ENCODE measurements at places on chromosomes 5 and 9.
A peak's percentile ranks its signal among the peaks of the same experiment; 100 is the strongest.

GRCh38 chr5:87354496-87354895 lies 58.2 kb downstream of the CCNH start:
- no peak for ATAC-seq

- ATAC-seq, result no peak
Observed at GRCh38 chr5:87770601-87771121, 357.9 kb upstream of the CCNH start.

GRCh38 chr5:146076455-146076854 lies 28.9 kb downstream of the PLAC8L1 start:
- no peak for ATAC-seq

DNA sequence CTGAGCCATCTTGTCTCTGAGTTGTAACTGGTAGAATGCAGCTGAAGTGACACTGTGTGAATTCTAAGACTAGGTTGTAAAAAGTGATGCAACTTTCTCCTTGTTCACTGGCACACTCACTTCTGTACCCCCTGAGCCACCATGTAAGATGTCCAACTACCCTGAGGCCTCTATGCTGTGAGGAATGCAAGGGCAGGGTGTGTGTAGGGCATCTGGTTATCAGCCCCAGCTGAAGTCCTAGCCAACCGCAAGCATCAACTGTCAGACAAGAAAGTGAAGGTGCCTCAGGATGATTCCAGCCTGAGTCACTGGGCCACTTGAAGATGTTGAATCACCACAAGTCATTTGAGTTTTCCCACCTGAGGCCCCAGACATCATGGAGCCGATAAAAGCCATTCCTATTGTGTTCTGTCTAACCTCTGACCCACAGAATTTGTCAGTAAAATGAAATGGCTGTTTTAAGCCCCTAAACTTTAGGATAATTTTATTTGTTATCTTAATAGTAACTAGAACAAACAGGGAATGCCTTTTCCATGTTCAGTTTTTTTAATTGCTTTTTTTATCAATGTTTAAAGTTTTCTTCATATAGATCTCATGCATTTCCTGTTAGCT lies 18.7 kb upstream of the RHOBTB3 start:
- ATAC-seq, result peak; percentile 63

DNA sequence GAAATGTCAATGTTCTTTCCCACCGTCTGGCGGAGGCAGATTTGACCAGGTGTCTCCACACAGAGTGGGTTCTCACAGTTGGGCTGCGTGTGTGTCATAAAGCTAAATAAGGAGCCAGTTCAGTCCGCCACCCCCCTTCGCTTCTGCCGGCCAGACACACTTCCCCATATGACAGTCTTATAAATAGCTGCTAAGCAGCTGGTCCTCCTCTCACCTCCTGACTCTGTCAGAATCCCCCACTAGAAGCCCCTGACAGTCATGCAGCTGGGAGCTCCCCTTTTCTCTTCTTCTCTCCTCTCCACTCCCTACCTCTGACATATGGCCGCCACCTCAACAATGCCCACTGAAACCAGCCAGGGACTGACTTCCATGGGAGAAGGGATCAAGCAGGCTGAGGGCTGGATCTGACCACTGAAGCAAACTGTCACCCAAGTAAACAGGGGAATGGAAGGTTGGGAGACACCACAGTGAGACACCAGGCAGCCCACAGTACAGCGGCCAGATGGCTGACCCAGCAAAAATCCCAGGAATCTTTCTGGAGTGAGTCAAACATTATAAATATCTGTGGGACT lies 141.9 kb upstream of the EFNA5 start:
- ATAC-seq, result no peak

- ATAC-seq, result no peak
Observed at GRCh38 chr9:26723486-26723885, 169.1 kb downstream of the CAAP1 start.

DNA sequence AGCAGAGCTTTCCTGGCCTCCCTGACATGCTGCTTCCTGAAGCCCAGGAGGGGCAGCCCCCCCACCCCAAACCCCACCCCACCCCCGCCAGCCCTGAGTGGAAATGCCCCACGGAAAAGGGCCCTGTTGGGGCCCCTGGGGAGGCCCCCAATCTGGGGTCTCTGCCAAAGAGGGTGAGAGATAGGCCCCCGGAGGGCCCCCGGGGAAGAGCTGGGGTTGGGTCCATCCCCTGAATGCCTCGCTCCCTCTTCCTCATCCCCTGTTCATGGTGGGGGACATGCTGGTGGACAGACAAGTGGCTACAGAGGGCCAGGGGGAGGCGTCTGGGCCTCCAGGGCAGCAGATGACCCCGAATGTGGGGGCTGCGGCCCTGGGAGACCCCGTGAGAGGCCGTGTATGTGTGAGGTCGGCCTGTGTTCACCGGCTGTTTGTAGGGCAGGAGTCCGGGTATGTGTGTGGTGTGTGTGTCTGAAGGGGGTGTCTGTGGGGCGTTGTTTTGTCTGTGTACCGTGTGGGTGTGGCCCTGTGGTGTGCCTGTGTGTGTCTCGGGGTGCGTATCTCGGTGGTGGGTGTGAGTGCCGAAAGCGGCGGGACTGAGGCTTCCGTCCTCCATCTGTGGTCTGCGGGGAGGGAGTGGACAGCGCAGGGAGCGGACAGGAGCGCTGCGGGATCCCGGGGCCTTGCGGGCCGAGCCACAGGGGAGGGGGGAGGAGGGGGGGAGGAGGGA lies 11.3 kb downstream of the C9orf50 start:
- peak; percentile 36 for ATAC-seq

GRCh38 chr5:103232393-103232999 lies 26.1 kb upstream of the MACIR start:
- ATAC-seq, result peak; percentile 71

- ATAC-seq, result no peak
Observed at GRCh38 chr5:757931-758697, 26.4 kb downstream of the ZDHHC11B start.

DNA sequence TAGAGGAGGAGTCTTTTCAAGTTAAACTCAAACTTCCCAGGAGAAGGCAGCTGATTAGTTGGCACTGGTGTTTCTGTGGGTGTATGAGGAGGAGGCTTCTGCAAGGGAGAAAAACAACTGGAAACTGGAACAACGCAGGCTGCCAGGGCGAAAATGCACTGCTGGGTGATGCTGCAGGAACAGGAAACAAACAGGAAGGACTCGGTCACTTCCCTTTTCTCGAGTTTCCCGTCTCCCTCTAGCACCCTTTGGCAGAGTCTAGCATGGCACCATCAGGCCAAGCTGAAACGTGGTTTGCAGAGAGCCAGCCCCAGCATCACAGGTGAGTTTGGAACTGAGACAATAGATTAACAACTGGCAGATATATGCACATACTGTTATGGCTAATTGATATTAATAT lies 77.5 kb upstream of the CAST start:
- no peak for ATAC-seq

DNA sequence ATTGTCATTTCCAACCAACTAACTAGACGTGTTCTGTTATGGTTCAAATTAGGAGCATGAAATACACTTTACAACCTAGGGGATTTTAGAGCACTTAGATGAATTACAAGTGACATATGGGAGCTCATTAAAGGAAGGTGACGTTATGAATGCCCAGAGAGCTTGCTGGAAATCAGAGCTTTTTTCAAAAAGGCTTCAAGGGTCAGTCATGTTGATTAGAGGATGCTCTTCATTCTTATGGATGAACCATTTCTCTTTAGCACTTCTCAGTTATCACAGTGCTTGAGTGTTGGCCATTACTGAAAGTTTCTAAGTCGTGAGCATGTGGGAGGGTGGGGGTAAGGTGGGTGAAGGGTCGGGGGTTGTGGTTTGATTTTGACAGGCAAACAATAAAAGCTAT lies 1245.5 kb upstream of the DMAC1 start:
- ATAC-seq, result no peak

DNA sequence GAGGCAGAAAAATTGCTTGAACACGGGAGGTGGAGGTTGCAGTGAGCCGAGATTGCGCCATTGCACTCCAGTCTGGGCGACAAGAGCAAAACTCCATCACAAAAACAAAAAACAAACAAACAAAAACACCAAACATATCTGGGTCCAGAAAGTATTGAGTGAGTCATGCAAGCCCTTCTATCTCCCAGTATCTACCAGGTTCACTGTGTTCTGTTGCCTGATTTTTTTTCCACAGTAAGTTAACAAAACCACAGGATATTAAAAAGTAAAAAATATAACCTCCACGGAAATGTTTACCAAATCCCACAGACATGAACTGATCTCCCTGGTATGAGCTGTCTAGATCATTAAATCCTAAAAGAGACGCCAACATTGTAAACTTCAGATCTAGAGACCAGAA lies 94.4 kb downstream of the ANKH start:
- ATAC-seq, result no peak

GRCh38 chr9:86405926-86406325 lies 51.7 kb upstream of the TUT7 start:
- ATAC-seq, result peak; percentile 85

DNA sequence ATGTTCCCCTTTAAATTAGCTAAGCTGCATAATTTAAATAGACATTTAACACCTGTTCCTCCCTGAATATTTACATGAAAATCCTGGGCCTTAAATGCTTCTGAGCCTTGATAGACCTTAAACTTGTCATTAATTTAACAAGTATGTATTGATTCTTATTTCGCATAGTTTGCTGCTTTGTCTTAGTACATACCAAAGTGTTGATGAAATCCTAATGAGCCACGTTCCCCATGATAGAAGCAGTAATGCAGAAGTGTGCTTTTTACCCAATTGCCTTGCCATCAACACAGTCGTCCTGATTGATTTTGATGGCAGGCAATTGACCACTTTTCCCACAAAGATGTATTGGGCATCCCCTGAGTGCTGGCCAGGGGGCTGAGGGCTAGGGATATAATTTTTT lies 213.5 kb downstream of the SGCD start:
- ATAC-seq, result no peak

- ATAC-seq, result no peak
Observed at GRCh38 chr5:60010328-60010727, 116.8 kb upstream of the PDE4D start.

- no peak for ATAC-seq
Observed at GRCh38 chr5:4905674-4906520, 234.2 kb upstream of the ADAMTS16 start.

- no peak for ATAC-seq
Observed at GRCh38 chr5:143533978-143534760, 130.7 kb upstream of the NR3C1 start.

- ATAC-seq, result no peak
Observed at GRCh38 chr5:433836-434235, 9.1 kb upstream of the EXOC3 start.

- ATAC-seq, result no peak
Observed at GRCh38 chr5:22964632-22965031, 111.5 kb upstream of the CDH12 start.

- no peak for ATAC-seq
Observed at GRCh38 chr9:95333426-95333825, 15.9 kb upstream of the FANCC start.

All from esophagus mucosa (tissue), 1 donor.